ENCODE measurements at places on chromosomes 13 and 19. TPM values are rescaled to one million over a fixed set of nuclear protein-coding genes. Genes with fewer than 3 reads are reported as not detected.

DNA sequence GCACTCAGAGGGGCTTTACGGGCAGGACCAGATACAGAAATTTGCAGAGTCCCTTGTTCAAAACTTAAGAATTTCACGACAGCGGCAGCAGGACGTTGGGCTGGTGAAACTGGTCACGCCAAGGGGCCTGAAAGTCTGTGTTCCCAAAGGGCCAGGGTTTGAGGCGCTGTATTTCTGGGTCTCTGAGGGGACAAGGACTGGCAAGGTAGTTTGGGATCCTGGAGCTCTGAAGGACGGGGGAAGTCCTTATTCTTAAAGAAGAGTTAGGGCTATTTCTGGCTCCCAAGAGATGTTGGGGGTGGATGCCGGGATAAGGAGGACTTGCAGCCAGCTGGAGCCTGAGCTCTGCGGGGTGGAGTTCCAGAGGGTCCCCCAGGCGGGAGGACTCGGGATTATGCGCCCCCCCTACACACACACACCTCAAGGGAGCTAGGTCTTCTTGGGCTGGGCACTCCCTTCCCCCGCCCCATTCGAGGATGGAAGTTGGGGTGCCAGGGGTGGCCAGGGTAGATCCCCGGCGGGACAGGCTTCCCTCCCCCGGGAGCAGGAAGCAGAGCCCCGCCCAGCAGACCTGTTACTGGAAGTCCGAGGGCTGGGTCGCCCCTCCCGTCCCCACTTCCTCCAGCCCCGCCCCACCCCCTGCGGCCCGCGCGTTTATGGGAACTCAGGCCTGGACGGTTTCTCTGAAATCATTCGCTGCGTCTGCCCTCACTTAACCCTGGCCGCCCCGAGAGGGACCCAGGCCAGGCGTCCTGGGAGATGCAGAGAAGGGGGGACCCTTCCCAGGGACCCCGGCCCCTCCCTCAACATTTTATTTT is 5.6 kb downstream of the BCL3 start:
- peak; percentile 23 for DNase-seq

DNA sequence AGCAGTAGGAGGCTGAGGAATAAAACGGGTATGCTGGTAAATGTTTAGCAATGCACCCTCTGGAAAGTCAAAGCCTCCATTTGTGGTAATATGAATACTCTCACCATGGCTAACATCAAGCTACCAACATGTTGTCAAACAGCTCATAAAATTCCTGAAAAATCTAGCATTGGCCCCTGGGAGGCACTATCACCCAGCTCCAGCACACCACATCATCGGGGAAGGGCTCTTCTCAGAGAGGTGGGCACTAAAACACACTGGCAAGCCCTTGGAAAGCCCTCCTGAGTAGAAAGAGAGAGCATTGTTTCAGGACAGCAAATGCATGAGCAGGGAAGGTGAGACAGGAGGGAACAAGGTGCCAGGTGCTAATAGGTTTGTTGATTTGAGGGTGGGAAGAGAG is 53.9 kb upstream of the FLT1 start:
- no peak for DNase-seq

DNA sequence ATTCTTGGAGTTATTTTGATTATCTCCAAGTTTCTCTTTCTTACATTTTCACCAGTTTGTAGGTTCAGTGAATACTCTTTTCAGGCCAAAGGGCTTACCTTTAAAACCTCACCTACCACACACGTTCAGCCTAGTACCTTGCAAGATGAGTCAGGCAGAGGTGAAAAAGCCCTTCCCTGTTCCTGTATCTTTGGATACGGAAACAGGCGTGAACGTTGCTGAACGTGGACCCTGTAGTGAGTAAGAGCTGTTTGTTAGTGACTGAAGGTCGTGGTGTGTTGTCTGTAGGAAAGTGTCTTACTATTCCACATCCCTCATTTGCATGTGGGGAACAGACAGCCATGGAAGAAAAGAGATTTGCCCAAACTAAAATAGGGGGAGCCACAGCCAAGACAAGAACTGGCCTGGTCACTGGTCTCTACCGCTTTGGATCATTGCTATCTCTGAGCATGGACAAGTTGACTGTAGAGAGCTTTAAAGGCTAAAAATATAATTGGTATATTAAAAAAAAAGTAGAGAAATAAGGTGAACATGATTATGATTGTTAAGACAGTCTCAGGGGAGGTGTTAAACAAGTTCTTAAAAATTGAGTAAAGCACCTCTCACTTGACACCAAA is 3.5 kb downstream of the CEBPG start:
- DNase-seq, result no peak

- peak; percentile 17 for DNase-seq
Observed at GRCh38 chr19:45798995-45799517, 6.4 kb upstream of the DMWD start.

DNA sequence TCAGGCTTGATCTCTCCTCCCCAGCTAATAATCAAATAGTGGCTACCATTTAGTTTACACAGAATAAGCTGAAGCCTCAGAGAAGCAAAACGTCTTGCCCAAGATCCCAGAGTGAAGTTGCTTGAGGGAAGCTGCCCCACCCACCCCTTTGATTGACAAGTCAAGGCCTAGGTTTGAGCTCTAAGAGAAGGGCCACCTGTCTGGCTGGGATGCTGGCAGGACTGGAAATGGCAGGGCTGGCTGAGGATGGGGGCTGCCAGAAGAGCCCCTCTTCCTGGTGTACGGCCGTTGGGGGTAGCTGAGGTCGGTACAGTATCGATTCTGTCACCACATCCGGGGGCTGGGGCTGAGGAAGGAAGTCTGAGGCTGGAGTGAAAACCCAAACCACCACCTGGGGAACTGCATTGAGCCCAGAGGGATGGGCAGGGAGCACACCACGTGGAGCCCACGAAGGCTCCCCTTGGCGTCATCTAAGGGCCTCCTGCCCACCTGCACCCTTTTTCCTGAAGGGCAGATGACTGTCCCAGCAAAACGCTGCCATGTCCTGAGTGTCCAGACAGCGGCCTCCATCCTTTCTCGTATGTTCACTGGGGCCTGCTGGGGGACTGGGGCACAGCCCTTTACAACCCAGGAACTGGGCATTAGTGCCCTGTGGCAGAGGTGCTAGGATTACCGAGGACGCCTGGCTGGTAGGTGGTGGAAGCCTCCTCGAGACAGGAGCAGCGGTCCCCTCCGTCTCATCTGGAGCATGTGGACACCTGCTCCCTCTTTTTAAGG is 1.4 kb upstream of the PRKD2 start:
- DNase-seq, result no peak

GRCh38 chr19:57632987-57633831 is at the start of gene ZNF211:
Gene ZNF211, plus strand, starts transcription at chr19:57633168. Its CDS starts 179 bp downstream, at chr19:57633347.
- peak; percentile 88 for DNase-seq

- DNase-seq, result peak; percentile 79
Observed at GRCh38 chr13:44918326-44919103, 70.8 kb downstream of the NUFIP1 start.

GRCh38 chr19:50922317-50922853 is 11.2 kb upstream of the KLK4 start:
- DNase-seq, result peak; percentile 23

SLITRK1 gene
- total RNA-seq, result 29.6 TPM

Measured in occipital lobe (tissue), 3 donors.